HFFc6 (cell line): ENCODE measurements at places on chromosomes 4 and X.
A peak's percentile ranks its signal among the peaks of the same experiment; 100 is the strongest.

DNA sequence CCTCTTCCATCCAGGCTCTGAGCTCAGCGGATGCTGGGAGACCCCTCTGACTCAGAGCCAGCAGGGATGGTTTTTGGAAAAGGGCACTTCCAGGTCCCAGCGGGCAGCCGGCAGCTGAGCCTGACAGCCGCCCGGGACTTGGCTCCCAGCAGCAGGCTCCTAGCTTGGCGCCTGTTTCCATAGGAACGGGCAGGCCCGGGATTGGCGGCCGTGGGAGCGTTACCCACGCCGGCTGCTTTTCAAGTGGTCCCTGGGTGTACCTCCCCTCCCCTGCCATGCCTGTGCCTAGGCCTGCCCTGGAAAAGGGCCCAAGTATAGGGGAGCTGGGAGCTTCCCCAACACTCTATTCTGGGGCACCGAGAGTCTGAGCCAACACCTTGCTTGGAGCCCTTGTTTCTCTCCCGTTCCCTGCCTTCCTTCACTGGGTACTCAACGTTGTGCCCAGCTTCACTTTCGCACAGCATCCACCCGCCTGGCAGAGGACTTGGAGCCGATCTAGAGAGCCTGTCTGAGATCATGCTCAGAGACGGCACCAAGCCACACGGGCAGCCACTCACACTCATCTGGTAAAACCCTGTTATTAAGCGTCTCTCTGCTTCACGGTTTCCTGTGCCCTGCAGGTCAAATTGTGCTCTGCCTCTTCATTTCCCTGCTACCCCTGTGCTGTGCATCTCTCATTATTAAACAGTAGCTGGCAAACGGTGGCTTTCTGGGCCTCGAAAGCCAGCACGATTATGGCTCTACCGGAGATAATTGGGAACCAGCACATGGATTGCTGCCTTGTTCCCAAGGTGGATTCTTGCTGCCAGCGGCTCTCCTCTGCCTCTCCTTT is 521.5 kb downstream of the BCOR start:
- H3K4me1 ChIP-seq = peaks cover 11% of the 10 kb centered on the region; the same call in 1 of the 2 replicates
- no peaks in the 10 kb centered on the region for H3K36me3 ChIP-seq
- H3K27ac ChIP-seq = no peak overlapping the region
- H3K4me3 ChIP-seq = no peak overlapping the region
- DNase-seq = no peak

- H3K4me3 ChIP-seq = no peak overlapping the region
- H3K4me1 ChIP-seq = peaks cover 29% of the 10 kb centered on the region
- no peak overlapping the region for H3K27ac ChIP-seq
- no peaks in the 10 kb centered on the region for H3K36me3 ChIP-seq
Measured at GRCh38 chrX:150936556-150936955, 38.1 kb upstream of the CD99L2 start.

- H3K4me3 ChIP-seq = no peak overlapping the region
- peaks cover 3% of the 10 kb centered on the region; the same call in 1 of the 2 replicates for H3K27me3 ChIP-seq
- no peaks in the 10 kb centered on the region for H3K36me3 ChIP-seq
- no peaks in the 10 kb centered on the region for H3K4me1 ChIP-seq
- DNase-seq = no peak
Measured at GRCh38 chr4:92215476-92215875, 88.3 kb upstream of the GRID2 start.

DNA sequence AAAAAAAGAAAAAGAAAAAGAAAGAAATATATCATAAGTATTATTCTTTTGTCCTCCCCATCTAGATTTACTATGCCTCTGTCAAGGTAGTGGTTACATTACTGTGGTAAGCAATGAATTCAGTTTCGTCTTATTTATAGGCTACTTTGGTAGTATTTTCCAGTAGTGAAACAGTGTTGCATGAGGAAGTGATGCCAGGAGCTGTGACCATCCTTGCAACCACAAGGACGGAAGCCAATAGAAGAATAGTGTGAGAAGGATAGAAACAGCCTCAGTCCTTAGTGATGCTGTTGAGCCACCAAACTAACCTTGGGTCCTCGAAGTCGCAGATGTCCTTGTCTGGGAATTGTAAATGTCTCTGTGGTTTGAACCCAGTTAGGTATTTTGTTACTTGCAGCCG is 328.5 kb downstream of the PPP3CA start:
- DNase-seq = no peak
- peaks cover 11% of the 10 kb centered on the region for H3K36me3 ChIP-seq
- no peak overlapping the region for H3K4me3 ChIP-seq
- no peak overlapping the region for H3K27ac ChIP-seq
- H3K4me1 ChIP-seq = peaks cover 42% of the 10 kb centered on the region

- peaks cover 48% of the 10 kb centered on the region for H3K4me1 ChIP-seq
- no peaks in the 10 kb centered on the region for H3K27me3 ChIP-seq
Measured at GRCh38 chr4:80173841-80174240, 23.5 kb upstream of the PRDM8 start.

DNA sequence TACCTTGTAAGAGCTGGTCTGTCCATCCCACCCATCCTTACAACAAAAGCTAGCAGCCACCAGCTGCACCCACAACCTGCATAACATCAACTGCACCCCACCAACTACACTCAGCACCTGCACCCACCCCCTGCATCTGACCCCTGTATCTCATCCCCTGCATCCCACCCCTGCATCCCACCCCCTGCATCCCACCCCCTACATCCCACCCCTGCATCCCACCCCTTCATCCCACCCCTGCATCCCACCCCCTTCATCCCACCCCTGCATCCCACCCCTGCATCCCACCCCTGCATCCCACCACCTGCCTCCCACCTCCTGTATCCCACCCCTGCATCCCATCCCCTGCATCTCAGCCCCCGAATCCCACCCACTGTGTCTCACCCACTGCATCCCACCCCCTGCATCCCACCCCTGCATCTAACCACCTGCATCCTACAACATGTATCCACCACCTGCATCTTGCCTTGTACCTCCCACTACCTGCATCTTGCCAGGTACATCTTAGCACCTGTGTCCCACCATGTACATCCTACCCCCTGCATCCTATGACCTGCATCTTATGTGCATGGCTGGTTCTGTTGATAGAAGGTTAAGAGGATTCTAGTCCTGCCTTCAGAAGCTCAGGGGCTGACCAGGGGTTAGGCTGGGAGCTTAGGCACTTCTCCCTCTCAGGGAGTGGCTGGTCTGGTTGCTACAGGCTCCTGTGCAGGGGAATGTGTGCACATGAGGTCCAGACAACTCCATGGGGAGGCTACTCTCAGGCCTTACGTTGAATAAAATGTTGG is 9.4 kb downstream of the TMEM271 start:
- peaks cover 23% of the 10 kb centered on the region for H3K27me3 ChIP-seq
- no peak overlapping the region for H3K4me3 ChIP-seq
- no peak for DNase-seq
- no peaks in the 10 kb centered on the region; the same call in 1 of the 2 replicates for H3K36me3 ChIP-seq

- peaks cover 20% of the 10 kb centered on the region for H3K4me1 ChIP-seq
- H3K27me3 ChIP-seq = no peaks in the 10 kb centered on the region; the same call in 1 of the 2 replicates
- no peaks in the 10 kb centered on the region for H3K36me3 ChIP-seq
- H3K27ac ChIP-seq = no peak overlapping the region
- no peak overlapping the region for H3K4me3 ChIP-seq
Measured at GRCh38 chrX:14697451-14697850, 168.1 kb downstream of the GLRA2 start.

DNA sequence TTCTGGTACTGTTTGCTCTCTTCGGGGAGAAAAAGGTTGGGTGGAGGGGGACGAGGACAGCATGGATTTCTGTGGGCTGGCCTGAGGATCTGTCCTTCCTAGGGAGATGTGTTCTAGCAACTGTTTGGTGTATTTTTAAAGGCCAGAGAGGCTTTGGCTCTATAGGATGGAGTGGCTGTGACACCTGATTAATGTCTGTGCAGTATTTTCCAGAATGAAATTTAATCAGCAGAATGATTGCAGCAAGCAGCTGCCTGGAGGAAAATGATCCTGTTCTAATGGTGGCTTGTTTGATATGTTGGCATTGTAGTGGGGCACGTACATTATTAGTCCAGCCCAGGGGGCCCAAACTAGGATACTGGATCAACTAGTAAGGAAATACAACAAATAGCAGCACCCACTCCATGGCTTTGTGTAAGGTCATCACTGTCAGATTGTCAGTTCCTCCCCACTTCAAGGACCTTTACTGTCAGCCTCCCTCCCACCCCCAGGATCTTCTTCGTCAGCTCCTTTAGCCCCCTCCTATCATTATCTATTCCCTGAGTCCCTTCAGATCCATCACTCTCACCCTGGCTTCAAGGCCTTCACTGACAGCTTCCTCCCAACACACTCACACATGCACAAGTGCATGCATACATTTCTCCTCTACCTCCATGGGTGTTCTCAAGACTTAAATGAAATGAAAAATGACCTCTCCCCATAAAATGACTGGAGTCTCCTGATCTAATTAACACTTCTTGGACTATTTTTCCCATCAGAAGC is 10.4 kb upstream of the TMEM255A start:
- DNase-seq = no peak
- H3K4me3 ChIP-seq = no peak overlapping the region
- peaks cover 3% of the 10 kb centered on the region for H3K27me3 ChIP-seq

DNA sequence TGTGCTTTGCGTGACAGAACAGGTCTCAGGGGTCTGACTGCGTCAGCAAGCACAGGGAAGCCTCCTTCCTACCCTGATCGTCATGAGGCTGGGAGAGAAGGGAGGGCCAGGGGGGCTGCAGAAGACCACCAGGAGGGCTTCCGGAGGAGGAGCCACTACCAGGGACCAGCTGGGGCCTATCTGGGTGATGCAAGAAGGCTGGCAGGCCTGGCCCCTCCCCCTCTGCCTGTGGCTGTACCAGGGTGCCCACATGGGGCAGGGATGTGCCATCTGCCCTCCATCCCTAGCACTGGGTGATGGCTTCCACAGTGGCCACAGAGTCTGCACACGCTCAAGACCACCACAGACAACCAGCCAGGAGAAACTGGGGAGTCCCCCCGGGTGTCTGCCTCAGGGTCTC is 116.4 kb upstream of the NKX1-1 start:
- no peak for DNase-seq
- no peaks in the 10 kb centered on the region for H3K36me3 ChIP-seq
- peaks cover 32% of the 10 kb centered on the region for H3K27me3 ChIP-seq
- H3K27ac ChIP-seq = no peak overlapping the region

- no peak overlapping the region for H3K27ac ChIP-seq
- no peaks in the 10 kb centered on the region for H3K4me1 ChIP-seq
- no peak for DNase-seq
- H3K36me3 ChIP-seq = no peaks in the 10 kb centered on the region
- no peaks in the 10 kb centered on the region for H3K27me3 ChIP-seq
Measured at GRCh38 chrX:50103176-50103575, 97.6 kb downstream of the AKAP4 start.

GRCh38 chrX:109826954-109827708 is 94.1 kb upstream of the ACSL4 start:
- H3K4me3 ChIP-seq = peak overlapping the region; percentile 55
- H3K4me1 ChIP-seq = peaks cover 50% of the 10 kb centered on the region
- H3K36me3 ChIP-seq = no peaks in the 10 kb centered on the region
- peak; percentile 80 for DNase-seq

GRCh38 chrX:74451450-74452198 is 30.3 kb downstream of the SLC16A2 start:
- peaks cover 48% of the 10 kb centered on the region for H3K4me1 ChIP-seq
- DNase-seq = no peak
- peak overlapping the region; percentile 92 for H3K27ac ChIP-seq
- H3K27me3 ChIP-seq = peaks cover 3% of the 10 kb centered on the region; the same call in 1 of the 2 replicates
- H3K4me3 ChIP-seq = peak overlapping the region; percentile 60; the same call in 1 of the 2 replicates

DNA sequence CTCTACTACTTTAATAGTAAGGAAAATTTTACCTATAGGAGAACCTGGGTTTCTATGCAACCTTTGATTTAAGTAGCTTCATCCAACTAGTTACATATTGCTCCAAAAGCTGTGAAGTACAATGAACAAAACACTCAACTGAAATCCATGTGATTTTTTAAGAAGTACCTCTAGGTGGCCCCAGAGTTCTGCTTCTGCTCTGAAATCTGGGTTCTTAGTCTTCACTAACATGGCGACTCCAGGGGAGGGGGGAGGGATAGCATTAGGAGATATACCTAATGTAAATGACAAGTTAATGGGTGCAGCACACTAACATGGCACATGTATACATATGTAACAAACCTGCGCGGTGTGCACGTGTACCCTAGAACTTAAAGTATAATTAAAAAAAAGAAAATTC is 73.4 kb upstream of the MAGEB2 start:
- H3K4me1 ChIP-seq = peaks cover 21% of the 10 kb centered on the region; the same call in 1 of the 2 replicates
- H3K4me3 ChIP-seq = no peak overlapping the region
- peak; percentile 26 for DNase-seq
- no peak overlapping the region for H3K27ac ChIP-seq
- H3K36me3 ChIP-seq = no peaks in the 10 kb centered on the region
- no peaks in the 10 kb centered on the region for H3K27me3 ChIP-seq

GRCh38 chr4:84925558-84925957 is 40.9 kb downstream of the WDFY3 start:
- H3K4me1 ChIP-seq = peaks cover 25% of the 10 kb centered on the region
- no peak for DNase-seq
- no peaks in the 10 kb centered on the region for H3K27me3 ChIP-seq
- H3K4me3 ChIP-seq = no peak overlapping the region
